ENCODE measurements at places on chromosomes 7 and 10.

- DNase-seq, result no peak
These were observed 268.3 kb downstream of the DIP2C start for GRCh38 chr10:421170-421569.

DNA sequence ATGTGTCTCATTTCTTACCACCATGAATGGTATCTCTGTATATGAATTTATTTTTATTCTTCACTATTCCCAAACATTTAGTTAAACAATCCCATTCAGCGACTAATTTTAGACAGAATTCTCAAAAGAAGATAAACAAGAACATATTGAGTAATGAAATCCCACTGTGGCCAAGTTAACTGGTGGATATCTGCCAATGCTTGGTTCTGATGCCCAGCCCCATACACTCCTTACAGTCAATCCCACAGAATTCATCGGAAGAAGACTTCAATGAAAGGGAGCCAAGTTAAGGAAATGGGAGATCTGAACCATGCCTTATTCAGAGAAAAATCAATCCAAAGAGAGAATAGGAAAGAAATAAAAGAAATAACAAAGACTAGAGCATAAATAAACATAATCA, 518.0 kb downstream of the XPNPEP1 start:
- no peak for DNase-seq

GRCh38 chr7:110835849-110836248, 255.1 kb upstream of the LRRN3 start:
- no peak for DNase-seq

DNA sequence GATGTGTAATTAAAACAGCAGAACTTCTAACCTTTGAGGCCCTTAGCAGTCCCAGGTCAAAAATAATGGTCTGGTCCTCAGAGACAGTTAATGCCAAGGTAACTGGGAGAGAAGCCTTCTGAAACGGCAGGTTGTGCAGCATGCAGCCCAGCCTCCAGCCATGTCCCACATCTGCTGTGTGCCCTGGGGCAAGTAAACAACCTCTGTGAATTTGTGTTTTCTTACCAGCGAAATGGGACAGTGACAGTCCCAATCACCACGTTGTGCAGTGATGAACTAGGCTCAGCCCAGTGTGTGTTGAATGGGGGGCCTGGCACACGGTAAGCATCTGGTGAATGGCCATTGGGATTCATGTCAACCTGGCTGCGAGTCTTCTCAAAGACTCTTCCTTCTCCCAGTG, 61.2 kb downstream of the EMX2 start:
- DNase-seq, result no peak

- no peak for DNase-seq
These were observed 128.4 kb upstream of the ZNF746 start for GRCh38 chr7:149625947-149626392.

DNA sequence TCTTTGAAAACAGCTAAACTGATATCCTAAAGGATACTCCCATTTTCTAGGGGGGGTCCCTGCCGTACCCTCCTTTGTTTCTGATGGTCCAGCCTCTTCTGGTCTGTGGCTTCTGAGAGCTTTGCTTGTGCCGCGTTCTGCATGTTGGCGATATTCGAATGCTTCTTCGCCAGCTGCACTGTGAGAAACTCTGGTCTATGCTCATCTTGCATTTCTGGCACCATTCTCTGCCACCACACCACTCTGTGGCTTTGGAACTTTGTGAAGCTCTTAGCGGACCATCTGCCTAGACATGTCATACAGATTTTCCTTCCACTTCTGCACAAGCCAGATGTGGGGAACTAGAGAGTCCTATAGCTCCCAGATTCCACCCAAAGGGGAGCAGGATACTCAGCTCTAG, 197.2 kb downstream of the REEP3 start:
- no peak for DNase-seq
